Fibroblast of lung (primary cell): ENCODE measurements at places on chromosomes 16 and 17.

- no peak overlapping the region for H3K4me3 ChIP-seq
- H3K27ac ChIP-seq, result no peak overlapping the region
- no peaks in the 10 kb centered on the region for H3K4me1 ChIP-seq
- H3K36me3 ChIP-seq, result peaks cover 4% of the 10 kb centered on the region
- DNase-seq, result no peak
Measured at GRCh38 chr17:35368081-35368830, 5.2 kb downstream of the SLFN11 start.

DNA sequence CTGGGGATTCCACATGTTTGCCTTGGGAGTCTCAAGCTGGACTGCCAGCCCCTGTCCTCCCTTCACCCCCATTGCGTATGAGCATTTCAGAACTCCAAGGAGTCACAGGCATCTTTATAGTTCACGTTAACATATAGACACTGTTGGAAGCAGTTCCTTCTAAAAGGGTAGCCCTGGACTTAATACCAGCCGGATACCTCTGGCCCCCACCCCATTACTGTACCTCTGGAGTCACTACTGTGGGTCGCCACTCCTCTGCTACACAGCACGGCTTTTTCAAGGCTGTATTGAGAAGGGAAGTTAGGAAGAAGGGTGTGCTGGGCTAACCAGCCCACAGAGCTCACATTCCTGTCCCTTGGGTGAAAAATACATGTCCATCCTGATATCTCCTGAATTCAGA, 28.9 kb downstream of the CDRT15 start:
- no peak overlapping the region for H3K27ac ChIP-seq
- no peak for DNase-seq
- no peak overlapping the region for H3K4me3 ChIP-seq
- no peaks in the 10 kb centered on the region for H3K36me3 ChIP-seq
- H3K27me3 ChIP-seq, result no peaks in the 10 kb centered on the region
- no peaks in the 10 kb centered on the region for H3K4me1 ChIP-seq

DNA sequence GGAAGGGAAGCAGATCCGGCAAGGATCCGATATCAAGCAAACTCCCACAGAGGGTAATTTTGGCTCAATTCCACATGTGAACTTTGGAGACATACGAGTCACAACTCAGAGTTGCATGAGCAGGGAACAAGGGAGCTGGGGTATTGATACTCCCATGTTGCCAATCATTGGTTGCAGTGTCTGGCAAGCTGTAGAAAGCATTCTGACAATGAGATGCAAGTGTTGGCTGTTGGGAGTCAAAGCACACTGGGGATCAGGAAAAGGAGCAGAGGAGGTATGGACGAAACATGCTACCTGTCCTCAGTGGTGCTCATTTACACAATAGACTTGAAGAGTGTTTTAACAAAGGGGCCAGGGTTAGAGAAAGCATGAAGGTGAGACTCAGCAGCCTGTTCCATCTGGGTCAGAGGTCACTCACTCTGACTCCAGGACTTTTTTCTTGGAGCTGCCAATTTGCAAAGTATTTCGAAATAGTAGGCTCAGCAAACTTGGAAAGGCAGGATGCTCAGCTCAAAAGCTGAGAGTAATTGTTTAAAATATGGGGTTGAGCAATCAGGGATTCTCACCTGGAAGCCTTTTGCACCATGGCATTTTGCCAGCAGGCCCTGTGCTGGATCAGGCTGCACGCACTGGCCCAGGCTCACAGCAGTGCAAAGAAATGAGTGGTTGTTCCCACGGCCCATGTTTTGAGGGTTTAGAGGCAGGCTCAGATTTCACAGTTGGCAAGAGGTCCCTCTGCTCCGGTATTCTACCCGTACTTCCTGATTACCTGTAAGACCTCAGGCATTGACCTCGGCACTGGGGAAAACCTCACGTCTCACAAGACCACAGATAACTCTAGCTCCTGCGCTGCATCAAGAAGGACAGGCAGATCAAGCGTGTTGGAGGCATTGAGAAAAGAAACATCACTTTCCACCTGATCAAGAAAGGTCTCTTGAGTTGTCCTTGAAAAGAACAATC, 17.6 kb upstream of the NKD1 start:
- no peaks in the 10 kb centered on the region for H3K36me3 ChIP-seq
- no peaks in the 10 kb centered on the region for H3K4me1 ChIP-seq
- no peak overlapping the region for H3K4me3 ChIP-seq

- H3K36me3 ChIP-seq, result no peaks in the 10 kb centered on the region
- H3K27ac ChIP-seq, result peak overlapping the region; percentile 96
- peaks cover 28% of the 10 kb centered on the region for H3K4me1 ChIP-seq
- no peaks in the 10 kb centered on the region for H3K27me3 ChIP-seq
- peak; percentile 87 for DNase-seq
Measured at GRCh38 chr17:48484256-48484655, 46.6 kb downstream of the HOXB1 start.

GRCh38 chr17:74746922-74747321, 1.5 kb upstream of the NHERF1 start:
- no peak for DNase-seq
- no peak overlapping the region for H3K4me3 ChIP-seq
- H3K27ac ChIP-seq, result no peak overlapping the region
- H3K4me1 ChIP-seq, result peaks cover 9% of the 10 kb centered on the region

DNA sequence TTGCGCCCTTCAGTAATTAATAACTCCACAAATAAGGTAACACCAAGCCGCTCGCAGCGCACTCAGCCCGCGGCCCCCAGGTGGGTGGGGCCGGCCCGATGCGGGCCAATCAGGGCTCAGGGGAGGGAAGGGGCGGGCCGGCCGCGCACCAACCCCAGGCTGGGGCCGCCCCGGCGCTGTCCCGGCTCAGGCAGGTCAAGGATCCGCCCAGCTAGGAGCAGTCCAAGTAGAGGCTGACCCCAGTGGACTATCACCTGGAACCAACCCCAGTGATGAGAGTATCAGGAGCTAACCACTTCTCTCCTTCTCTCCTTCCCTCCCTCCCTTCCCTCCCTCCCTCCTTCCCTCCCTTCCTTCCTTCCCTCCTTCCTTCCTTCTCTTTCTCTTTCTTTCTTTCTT, 110.8 kb downstream of the C16orf78 start:
- DNase-seq, result no peak
- no peak overlapping the region for H3K27ac ChIP-seq
- no peaks in the 10 kb centered on the region for H3K36me3 ChIP-seq
- H3K27me3 ChIP-seq, result no peaks in the 10 kb centered on the region

GRCh38 chr16:46763147-46763546, 15.0 kb upstream of the MYLK3 start:
- DNase-seq, result peak; percentile 21
- H3K27me3 ChIP-seq, result peaks cover 5% of the 10 kb centered on the region
- H3K27ac ChIP-seq, result no peak overlapping the region
- H3K4me1 ChIP-seq, result no peaks in the 10 kb centered on the region
- no peak overlapping the region for H3K4me3 ChIP-seq

GRCh38 chr16:62963846-62964245, 927.6 kb upstream of the CDH8 start:
- H3K27me3 ChIP-seq, result no peaks in the 10 kb centered on the region
- H3K27ac ChIP-seq, result no peak overlapping the region
- no peak for DNase-seq
- H3K4me3 ChIP-seq, result no peak overlapping the region
- no peaks in the 10 kb centered on the region for H3K4me1 ChIP-seq

DNA sequence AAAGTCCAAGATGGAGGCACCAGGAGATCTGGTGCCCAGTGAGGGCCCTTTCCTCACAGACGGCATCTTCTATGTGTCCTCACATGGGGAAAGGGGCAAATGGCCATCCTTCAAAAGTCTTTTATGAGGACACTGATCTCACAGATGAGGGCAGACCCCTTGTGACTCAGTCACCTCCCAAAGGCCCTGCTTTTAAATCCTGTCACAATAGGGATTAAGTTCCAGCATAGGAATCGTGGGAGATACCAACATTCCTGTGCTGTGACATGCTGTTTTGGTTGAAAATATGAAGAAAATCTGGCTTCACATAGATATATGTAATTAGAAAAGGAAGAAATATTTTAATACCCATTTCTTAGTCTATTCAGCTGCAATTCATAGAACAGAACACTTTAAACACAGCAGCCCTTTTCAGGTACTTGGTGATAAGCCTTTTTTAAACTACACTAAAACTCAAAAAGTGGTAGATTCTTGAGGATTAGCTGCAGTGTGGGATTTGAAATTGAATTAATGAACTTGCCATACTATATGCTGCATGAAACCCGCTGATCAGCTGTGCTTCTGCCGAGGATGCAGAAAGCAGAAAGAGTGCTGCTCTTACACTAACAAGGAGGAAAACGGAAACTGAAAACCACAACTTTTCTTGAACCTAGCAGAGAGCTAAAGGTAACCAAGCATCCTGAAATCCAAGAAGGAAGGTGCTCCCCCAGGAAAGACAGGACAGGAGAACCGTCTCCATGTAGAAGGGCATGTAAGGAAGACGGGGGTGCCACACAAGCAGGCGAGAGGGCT, 32.7 kb downstream of the VPS53 start:
- H3K4me1 ChIP-seq, result peaks cover 6% of the 10 kb centered on the region
- no peaks in the 10 kb centered on the region for H3K27me3 ChIP-seq
- no peaks in the 10 kb centered on the region for H3K36me3 ChIP-seq
- H3K27ac ChIP-seq, result peak overlapping the region; percentile 46
- H3K4me3 ChIP-seq, result no peak overlapping the region

GRCh38 chr16:66357523-66357928, 9.0 kb upstream of the CDH5 start:
- no peaks in the 10 kb centered on the region for H3K4me1 ChIP-seq
- H3K36me3 ChIP-seq, result no peaks in the 10 kb centered on the region
- H3K4me3 ChIP-seq, result no peak overlapping the region
- H3K27ac ChIP-seq, result no peak overlapping the region
- H3K27me3 ChIP-seq, result peaks cover 2% of the 10 kb centered on the region

- H3K27ac ChIP-seq, result no peak overlapping the region
- H3K36me3 ChIP-seq, result no peaks in the 10 kb centered on the region
- no peaks in the 10 kb centered on the region for H3K4me1 ChIP-seq
- no peak for DNase-seq
- no peaks in the 10 kb centered on the region for H3K27me3 ChIP-seq
Measured at GRCh38 chr16:930511-930910, 40.3 kb downstream of the LMF1 start.

- no peak overlapping the region for H3K27ac ChIP-seq
- no peak overlapping the region for H3K4me3 ChIP-seq
- DNase-seq, result no peak
- peaks cover 19% of the 10 kb centered on the region for H3K36me3 ChIP-seq
- no peaks in the 10 kb centered on the region for H3K27me3 ChIP-seq
- peaks cover 2% of the 10 kb centered on the region for H3K4me1 ChIP-seq
Measured at GRCh38 chr16:27230562-27231001, 27.3 kb downstream of the KDM8 start.

DNA sequence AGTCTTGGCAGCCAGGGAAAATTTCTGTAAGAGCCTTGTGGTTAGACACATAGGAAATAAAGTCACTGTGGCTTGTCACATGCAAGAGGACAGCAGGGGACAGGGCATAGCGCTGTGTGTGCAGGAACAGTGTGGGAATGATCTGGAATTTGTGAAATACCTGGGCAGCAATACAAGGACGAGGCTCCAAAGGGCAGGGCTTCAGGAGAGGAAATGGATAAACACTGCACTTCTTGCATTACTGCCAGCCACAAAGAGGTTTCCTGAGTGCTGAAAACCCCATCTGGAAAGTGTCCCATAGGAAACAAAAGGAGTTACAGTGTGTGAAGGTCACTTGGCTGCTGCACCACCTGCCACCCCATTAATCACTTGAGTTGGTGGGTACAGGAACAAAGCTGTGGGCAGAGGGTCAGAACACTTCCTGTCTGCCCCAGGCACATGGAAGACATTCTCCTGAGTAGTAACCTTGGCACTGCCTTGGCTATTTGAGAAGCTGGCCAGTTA, 12.1 kb upstream of the HP start:
- no peak overlapping the region for H3K27ac ChIP-seq
- no peaks in the 10 kb centered on the region for H3K27me3 ChIP-seq
- no peaks in the 10 kb centered on the region for H3K36me3 ChIP-seq

GRCh38 chr16:49632795-49633184, 223.1 kb downstream of the ZNF423 start:
- H3K27me3 ChIP-seq, result no peaks in the 10 kb centered on the region
- no peaks in the 10 kb centered on the region for H3K36me3 ChIP-seq
- no peaks in the 10 kb centered on the region for H3K4me1 ChIP-seq
- H3K4me3 ChIP-seq, result no peak overlapping the region
- DNase-seq, result no peak

DNA sequence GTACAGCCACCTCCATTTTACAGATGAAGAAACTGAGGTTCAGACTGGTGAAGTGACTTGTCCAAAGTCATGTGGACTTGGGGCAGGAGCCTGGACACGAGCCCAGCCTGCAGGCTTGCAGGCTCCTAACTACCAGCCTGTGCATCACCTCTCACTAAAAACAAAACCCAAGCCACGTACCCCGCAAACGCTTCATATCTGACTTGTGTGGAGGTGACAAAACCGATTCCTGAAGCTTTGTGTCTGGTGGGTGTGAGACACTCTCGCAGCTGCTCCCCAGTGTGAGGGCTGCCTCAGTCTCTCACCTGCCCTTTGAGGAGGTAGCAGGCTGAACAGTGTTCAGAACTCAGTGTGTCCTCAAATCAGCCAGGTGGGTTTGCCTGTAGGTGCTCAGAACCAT, 8.4 kb downstream of the HNF1B start:
- H3K27me3 ChIP-seq, result peaks cover 36% of the 10 kb centered on the region
- H3K4me3 ChIP-seq, result no peak overlapping the region
- no peaks in the 10 kb centered on the region for H3K4me1 ChIP-seq

- no peaks in the 10 kb centered on the region for H3K36me3 ChIP-seq
- DNase-seq, result peak; percentile 88
- no peak overlapping the region for H3K4me3 ChIP-seq
- no peak overlapping the region for H3K27ac ChIP-seq
Measured at GRCh38 chr16:66580605-66581209, 1.4 kb downstream of the CMTM2 start.

DNA sequence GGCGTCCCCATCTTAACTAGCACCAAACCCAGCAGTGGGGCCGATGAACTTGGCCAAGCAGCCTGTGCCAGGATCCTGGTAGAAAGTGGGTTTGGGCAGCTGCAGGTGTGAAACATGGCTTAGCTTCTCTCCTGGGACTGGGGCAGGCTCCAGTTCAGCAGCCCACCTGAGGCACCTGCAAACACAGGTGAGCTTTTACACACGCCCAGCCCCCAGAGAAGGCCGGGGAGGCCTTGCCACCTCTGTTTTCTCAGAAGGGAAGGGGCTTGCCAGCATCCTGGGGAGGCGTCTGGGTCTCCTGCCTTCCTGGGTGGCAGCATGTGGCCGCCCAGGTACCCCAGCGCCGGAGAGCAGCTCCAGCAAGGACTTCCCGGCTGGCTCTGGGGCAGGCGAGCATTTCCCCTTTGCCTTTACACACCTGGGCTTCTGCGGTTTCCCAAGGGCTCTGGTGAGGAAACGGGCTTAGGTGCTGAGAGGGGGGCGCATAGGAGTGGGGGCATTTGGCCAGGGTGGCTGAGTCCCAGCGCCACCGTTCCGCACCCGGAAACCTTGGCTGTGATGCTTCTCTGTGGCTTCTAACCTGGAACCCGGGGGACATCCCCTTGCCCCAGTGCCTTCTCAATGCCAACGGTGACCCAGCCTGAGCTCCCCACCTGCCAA, 81.6 kb upstream of the CBX4 start:
- peaks cover 18% of the 10 kb centered on the region for H3K27me3 ChIP-seq
- H3K4me3 ChIP-seq, result no peak overlapping the region
- H3K27ac ChIP-seq, result no peak overlapping the region

- no peak overlapping the region for H3K4me3 ChIP-seq
- DNase-seq, result peak; percentile 34
- H3K36me3 ChIP-seq, result no peaks in the 10 kb centered on the region
- no peaks in the 10 kb centered on the region for H3K27me3 ChIP-seq
- H3K4me1 ChIP-seq, result no peaks in the 10 kb centered on the region
Measured at GRCh38 chr16:61836804-61837393, 199.3 kb downstream of the CDH8 start.

- DNase-seq, result peak; percentile 37
- no peak overlapping the region for H3K4me3 ChIP-seq
- peaks cover 16% of the 10 kb centered on the region for H3K4me1 ChIP-seq
Measured at GRCh38 chr17:561116-561515, 153.5 kb downstream of the VPS53 start.
